ENCODE measurements at places on chromosomes 3 and 15. TPM values are rescaled to one million over a fixed set of nuclear protein-coding genes. Genes with fewer than 3 reads are reported as not detected.

DNA sequence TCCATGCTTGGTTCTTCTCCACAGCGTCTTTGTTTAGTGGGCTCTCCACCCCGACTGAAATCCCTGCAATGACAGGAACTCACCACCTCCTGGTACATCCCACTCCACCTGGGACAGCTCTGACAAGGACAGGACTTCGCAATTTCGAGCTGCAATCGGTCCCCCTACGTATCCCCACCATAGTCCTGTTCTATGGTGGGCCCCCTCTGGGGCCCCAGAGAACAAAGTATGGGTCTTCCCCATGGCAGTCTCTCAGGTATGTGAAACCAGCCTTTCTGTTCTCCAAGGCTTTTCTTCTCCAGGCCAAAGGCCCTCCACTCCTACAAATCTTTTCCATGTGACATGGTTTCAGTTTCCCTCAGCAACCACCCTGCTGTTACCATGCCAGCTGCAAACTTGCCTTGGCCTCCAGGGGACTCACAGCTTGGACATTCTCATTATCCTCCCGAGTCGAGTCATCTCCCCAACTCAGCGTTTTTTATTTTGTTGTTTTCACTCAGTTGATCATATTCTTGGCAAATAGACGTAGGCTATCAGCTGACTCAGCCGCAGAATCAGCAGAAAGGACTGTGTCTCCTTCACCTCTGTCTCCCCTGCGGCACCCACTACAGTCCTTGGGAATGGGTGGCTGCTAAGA lies 233.3 kb downstream of the OPA1 start:
- peak; percentile 54 for DNase-seq

- DNase-seq = no peak
Measured at GRCh38 chr15:94791510-94791909, 560.1 kb downstream of the MCTP2 start.

DNA sequence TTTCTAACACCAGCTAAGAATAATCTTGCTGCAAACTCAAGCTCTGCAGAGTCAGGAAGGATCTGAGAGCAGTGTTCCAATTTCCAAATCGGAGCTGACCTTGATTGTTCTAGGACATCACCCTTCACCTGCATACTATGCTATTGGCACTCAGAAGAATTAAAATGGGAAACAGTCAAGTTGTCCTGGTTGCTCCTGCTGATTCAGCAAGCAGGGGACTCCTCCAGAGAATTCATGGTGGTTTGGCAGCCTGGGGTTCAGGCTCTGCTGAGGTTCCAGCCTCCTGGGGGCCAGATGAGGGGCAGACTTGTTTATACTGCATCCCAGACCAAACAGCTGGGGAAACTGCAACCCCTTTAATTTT lies 213.7 kb upstream of the ADAMTS9 start:
- DNase-seq = no peak

DNA sequence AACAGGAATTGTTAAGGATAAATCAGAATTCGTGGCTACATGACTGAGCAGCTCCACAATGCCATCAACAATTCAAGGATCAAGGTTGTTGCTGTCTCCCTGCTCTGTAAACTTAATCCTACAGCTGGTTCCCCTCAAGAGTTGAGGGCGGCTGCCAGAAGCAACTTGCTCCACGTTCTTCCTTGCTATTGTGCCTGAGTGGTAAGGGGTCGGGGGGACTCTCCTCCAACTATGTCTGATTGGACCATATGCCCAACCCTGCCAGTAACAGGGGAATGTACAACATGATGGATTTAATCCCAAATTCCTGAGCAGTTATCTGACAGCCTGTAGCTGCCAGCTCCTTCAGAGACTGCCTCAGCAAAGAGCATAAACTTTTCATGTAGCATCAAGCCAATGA lies 37.9 kb upstream of the MECOM start:
- no peak for DNase-seq

DNA sequence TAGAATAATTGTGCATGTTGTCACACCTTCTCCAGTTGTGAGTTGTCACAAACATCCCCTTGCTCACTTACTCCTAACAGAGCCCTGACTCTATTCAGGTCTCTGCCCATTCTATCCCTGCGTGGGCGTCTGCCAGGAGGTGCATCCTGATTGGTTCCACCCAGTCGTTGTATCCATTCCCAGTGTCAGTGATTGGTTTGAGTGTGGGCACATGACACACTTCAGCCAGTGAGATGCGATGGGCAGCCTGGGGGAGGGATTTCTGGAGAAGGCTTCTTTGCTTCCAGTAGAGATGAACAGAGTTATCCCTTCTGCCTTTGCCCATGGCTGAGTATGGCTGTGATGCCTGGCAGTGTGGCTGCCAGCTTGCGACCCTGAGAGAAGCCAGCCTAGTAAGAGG lies 18.7 kb downstream of the PXYLP1 start:
- no peak for DNase-seq

DNA sequence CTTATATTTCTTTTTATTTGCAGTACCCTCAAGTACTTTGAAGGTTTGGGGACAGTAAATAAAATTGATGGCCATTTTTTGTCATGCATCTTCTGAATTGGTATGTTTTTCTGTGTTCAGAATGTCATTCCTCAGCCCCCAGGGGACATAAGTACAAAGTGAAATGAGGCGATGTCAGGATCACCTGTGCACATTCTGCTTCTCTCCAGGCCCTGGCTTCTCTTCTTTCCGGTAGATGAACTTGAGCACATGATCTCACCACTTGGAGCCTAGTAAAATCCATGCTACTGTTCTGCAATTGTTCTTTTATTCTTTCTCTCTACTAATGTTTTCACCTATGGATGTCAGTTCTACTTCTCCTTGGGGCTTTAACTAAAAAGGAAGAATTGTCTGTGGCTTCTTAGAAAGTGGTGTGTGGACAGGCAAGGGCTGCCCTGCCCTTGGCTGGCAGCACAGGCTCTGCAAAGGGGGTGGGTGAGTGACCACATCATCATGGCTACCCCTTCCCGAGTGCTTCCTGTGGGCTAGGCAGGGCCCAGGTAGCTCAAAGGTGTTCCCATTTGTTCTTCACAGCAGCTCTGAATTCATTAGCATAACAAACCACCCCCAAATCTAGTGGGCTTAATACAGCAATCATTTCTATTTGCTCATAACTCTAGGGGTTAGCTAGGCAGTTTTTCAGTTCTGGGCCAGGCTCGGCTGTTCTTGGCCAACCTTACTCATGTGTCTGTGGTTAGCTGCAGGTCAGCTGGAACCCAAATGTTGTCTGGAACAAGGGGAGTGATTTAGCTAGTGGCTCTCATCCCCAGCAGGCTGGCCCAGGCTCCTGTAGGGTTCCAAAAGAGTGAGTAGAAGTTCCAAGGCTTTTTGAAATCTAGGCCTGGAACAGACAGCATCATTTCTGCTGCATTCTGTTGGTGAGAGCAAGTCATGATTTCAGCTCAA lies 154.0 kb upstream of the CTDSPL start:
- DNase-seq = no peak

DNA sequence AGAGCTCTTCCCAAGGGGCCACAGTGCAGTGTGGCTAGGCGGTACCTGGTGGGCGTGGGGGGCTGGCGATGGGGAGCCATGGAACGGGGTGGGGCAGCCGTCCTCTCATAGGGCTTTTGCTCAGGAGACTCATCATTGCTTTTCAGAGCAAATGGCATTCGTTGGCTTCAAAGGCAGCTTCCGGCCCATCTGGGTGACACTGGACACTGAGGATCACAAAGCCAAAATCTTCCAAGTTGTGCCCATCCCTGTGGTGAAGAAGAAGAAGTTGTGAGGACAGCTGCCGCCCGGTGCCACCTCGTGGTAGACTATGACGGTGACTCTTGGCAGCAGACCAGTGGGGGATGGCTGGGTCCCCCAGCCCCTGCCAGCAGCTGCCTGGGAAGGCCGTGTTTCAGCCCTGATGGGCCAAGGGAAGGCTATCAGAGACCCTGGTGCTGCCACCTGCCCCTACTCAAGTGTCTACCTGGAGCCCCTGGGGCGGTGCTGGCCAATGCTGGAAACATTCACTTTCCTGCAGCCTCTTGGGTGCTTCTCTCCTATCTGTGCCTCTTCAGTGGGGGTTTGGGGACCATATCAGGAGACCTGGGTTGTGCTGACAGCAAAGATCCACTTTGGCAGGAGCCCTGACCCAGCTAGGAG lies 40.8 kb downstream of the MESD start:
- DNase-seq = no peak

DNA sequence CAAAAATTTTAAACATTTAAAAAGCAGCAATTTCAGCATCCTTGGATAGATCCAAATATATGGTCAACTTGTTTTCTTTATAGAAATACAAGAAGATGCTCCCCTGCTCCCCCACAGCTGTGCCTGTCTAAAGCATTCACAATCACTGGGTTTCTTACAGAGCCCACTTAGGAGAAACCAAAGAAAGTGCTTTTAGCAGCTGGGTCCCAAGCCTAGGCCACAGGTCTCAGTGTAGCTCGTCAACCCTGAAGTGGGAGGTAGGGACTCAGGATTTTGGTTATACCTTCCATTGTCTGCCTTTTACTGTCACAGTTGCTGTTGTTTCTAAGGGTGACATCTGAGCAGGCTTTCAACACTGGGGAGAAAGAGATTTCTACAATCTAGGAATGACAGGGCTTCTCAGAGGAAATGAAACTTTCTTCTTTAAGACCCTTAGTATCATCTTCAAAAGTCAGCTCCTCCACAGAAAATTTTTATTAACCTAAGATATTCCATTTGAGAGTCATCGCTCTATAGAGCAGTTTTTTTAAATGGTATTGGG lies 199.3 kb upstream of the CMC1 start:
- DNase-seq = no peak

DNA sequence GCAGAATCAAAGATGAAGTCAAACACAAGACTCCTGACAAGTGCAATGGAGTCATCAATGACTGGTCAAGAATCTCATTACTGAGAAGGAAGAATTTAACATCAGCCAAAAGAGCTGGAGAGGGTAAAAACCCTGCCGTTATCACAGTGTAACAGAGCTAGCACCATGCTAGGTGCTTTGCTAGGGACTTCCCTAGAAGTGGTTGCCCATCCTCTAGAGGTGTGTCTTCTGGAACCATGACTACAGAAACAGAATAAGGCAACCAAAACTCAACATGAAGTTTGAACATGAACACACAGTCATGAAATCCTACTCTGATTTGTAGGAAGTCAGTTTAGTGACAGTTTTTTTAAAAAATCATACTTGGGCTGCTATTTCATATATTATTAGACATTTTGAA lies 9.5 kb downstream of the ACAD11 start:
- DNase-seq = no peak

GRCh38 chr15:82649226-82649999 lies 2.2 kb upstream of the CPEB1 start:
- DNase-seq = no peak

DNA sequence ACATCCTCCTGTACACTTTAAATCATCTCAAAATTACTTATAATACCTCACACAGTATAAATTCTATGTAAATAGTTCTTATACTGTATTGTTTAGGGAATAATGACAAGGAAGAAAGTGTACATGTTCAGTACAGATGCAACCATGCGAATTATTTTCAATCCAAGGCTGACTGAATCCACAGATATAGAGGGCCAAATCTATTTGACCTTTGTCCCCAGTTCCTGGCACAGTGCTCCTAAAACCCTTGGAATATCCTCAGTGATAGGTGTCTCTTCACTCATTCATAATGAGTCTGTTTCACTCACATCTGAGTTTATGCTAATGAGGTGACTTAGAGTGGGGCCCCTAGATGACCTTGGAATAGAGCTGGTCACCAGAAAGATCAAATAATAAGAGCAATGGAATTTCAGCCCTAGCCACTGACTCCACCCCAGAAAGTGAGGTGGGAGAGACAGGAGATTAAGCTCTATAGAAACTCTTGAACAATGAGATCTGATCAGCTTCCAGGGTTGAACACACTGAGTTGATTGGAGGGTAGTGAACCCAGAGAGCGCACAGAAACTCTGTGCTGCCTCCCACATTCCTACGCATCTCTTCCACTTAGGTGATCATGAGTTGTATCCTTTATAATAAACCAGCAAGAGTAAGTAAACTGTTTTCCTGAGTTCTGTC lies 65.3 kb downstream of the ADAM10 start:
- DNase-seq = no peak

DNA sequence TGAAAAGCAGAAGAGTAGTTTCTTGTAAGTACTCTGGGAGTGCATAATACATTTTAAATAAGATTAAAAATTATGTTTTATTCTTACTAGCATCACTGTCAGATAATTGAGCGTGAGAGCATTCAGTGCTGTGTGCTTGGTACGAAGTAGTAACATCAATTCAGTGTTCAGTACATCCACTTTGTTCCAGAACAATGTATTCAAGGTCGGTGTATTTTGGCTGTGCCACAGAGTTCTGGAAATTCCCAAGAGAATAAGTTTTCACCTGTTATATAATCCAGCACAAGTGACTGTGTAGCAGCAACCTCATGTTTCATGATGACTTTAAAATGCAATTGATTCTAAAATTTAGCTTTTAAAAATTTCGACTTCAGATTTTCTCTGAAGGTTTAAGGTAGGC lies 130.6 kb downstream of the IGF1R start:
- no peak for DNase-seq

DNA sequence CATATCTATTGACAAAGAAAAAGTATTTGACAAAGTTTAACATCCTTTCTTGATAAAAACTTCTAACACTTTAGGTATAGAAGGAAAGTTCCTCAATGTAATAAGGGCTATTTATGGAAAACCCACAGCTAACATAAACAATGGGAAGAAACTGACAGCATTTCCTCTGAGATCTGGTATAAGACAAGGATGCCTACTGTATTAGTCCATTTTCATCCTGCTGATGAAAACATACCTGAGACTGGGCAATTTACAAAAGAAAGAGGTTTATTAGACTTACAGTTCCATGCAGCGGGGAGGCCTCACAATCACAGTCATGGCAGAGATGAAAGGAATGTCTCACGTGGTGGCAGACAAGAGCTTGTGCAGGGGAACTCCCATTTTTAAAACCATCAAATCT lies 17.8 kb upstream of the CLDN1 start:
- DNase-seq = peak; percentile 28

DNA sequence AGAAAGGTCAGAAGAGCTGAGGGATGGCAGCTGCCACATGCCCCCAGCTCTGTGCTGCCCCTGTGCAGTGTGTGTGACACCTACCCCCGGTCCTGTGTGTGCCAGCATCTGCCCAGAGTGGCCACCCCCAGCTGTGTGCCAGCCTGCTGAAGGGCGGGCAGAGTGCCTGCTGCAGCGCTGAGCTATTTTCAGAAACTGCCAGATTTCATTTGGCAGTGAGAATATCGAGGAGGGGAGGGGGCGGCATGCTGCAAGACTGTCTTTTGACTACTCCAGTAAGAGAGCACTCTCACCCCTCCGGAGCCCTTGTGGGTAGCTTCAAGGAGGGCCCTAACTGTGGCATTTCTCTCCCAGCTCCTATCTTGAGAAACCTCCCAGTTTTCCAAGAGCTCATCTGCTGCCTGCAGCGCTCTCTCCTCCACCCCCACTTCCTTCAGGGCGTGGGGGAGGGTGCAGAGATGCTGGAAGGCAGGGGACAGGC lies 25.2 kb upstream of the DOCK3 start:
- DNase-seq = no peak

GRCh38 chr3:56356808-56357207 lies 111.5 kb downstream of the ERC2 start:
- DNase-seq = no peak

The FGD5 gene
- under 0.01 TPM for total RNA-seq

The A4GNT gene
- total RNA-seq = not detected

The NME9 gene
- not detected for total RNA-seq

The CILP gene
- total RNA-seq = under 0.01 TPM
